ENCODE measurements at places on chromosomes 11 and 22.
A peak's percentile ranks its signal among the peaks of the same experiment; 100 is the strongest.

- no peaks in the 10 kb centered on the region for H3K4me1 ChIP-seq
- H3K27ac ChIP-seq: no peak overlapping the region
- no peak overlapping the region for H3K4me3 ChIP-seq
- no peak for DNase-seq
These were observed 549.3 kb downstream of the METTL15 start for GRCh38 chr11:28657378-28658030.

DNA sequence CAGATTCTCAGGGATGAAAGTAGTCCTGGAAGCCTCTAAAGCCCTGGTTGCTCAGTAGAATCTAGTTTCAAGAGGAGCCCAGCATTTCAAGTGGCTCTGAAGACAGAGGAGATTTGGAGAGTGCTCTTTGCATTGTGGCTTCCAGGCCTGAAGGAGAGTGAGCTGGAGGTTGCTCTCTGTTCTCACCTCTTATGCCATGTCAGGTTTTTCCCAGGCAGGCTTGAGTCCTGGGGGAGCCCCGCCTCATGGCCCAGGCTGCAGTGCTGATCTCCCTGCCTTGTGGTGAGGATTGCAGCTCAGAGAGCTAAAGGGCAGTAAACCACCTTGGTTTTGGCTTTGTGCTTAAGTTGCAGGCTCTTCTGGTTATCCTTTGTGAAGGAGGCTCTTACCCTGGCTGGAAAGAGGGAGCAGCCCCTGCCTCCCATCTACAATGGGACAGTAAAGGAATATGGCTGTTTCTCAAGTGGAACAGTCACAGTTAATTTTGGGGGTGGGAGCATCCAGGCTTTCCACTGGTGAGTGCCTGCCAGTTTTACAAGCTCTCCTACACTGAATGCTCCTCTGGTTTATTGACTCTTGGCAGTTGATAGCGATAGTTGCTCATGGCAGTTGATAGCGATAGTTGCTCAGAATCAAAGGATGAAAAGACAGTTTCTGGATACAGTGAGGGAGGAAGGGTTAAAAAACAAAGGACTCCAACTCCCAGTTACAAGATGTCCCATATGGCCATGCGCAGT, 32.6 kb downstream of the RCOR2 start:
- H3K27ac ChIP-seq: peak overlapping the region; percentile 94
- no peaks in the 10 kb centered on the region for H3K27me3 ChIP-seq
- H3K4me1 ChIP-seq: peaks cover 79% of the 10 kb centered on the region
- no peak overlapping the region for H3K4me3 ChIP-seq
- DNase-seq: no peak
- H3K36me3 ChIP-seq: peaks cover 6% of the 10 kb centered on the region

- no peak overlapping the region for H3K4me3 ChIP-seq
These were observed 582.6 kb downstream of the METTL15 start for GRCh38 chr11:28690746-28691145.

DNA sequence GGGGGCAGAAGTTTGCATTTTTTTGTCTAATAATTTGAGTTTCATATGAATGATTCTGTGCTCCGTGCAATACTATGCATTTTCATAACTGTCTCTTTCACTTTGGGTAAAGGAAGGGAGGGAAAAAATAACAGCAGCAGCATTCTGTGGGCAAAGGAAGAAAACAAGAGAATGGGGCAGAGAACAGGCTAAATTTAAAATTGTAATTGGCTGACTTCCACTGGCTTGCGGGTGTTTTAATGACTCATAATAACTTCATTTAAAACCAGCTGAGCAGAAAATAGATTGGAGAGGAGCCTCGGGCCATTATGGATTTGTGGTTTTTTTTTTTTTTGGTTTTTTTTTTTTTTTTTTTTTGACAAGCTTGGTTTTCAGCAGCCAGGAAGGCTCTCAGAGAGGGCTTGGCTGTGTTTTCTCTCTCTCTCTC, 107.4 kb downstream of the ZBTB16 start:
- H3K4me1 ChIP-seq: peaks cover 99% of the 10 kb centered on the region
- H3K4me3 ChIP-seq: peak overlapping the region; percentile 35
- no peaks in the 10 kb centered on the region for H3K36me3 ChIP-seq
- peaks cover 5% of the 10 kb centered on the region for H3K27me3 ChIP-seq
- no peak for DNase-seq
- H3K27ac ChIP-seq: peak overlapping the region; percentile 47

GRCh38 chr11:72787216-72788104, 6.4 kb downstream of the STARD10 start:
- no peak overlapping the region for H3K4me3 ChIP-seq
- peaks cover 9% of the 10 kb centered on the region for H3K27me3 ChIP-seq
- no peaks in the 10 kb centered on the region for H3K36me3 ChIP-seq
- DNase-seq: no peak

GRCh38 chr22:19133561-19133960, 2.5 kb downstream of the TSSK2 start:
- peaks cover 24% of the 10 kb centered on the region for H3K36me3 ChIP-seq
- H3K4me3 ChIP-seq: no peak overlapping the region
- no peak for DNase-seq

GRCh38 chr11:121596195-121597155, 143.7 kb upstream of the SORL1-AS1 start:
- peaks cover 86% of the 10 kb centered on the region for H3K36me3 ChIP-seq
- H3K27me3 ChIP-seq: no peaks in the 10 kb centered on the region
- peak overlapping the region; percentile 64 for H3K27ac ChIP-seq

DNA sequence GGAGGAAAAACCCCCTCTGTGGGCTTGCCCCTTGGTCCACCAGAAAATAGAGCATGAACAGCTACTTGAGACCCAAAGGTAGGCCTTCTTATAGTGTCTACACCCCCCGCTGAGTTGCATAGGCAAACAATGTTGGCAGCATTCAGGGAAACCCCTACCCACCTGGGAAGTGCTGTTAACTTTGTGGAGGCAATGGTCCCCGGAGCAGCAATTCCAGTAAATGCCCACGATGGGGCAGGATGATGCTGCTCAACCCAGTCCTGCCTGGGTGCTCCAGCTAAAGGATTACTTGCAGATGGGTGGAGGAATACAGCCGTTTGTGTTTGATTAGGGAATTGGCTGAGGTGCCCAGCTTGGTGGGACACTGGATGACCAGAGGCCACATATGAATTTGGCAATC, 381.3 kb upstream of the ANO5 start:
- H3K4me1 ChIP-seq: no peaks in the 10 kb centered on the region
- H3K4me3 ChIP-seq: no peak overlapping the region

DNA sequence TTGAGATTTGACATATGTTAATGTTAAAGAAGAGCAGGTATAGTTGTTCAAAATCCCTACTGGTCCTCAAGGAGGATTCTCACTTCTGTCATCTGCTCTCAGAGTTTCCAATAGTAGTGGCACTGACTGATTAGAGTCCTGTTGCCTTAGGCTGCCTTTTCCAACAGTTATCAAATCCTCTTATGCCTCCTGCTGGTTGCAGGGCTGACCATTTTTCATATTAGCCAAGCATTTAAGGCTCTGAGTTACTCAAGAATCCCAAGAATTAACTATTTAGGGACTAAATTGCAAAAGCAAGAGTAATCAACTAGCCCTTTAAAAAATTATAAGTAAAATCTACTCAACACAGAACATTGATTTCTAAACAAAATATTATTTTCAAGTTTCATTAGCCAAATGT, 212.0 kb upstream of the CHORDC1 start:
- no peaks in the 10 kb centered on the region for H3K4me1 ChIP-seq
- no peak for DNase-seq
- no peaks in the 10 kb centered on the region for H3K27me3 ChIP-seq
- no peak overlapping the region for H3K27ac ChIP-seq
- no peak overlapping the region for H3K4me3 ChIP-seq
- H3K36me3 ChIP-seq: no peaks in the 10 kb centered on the region

DNA sequence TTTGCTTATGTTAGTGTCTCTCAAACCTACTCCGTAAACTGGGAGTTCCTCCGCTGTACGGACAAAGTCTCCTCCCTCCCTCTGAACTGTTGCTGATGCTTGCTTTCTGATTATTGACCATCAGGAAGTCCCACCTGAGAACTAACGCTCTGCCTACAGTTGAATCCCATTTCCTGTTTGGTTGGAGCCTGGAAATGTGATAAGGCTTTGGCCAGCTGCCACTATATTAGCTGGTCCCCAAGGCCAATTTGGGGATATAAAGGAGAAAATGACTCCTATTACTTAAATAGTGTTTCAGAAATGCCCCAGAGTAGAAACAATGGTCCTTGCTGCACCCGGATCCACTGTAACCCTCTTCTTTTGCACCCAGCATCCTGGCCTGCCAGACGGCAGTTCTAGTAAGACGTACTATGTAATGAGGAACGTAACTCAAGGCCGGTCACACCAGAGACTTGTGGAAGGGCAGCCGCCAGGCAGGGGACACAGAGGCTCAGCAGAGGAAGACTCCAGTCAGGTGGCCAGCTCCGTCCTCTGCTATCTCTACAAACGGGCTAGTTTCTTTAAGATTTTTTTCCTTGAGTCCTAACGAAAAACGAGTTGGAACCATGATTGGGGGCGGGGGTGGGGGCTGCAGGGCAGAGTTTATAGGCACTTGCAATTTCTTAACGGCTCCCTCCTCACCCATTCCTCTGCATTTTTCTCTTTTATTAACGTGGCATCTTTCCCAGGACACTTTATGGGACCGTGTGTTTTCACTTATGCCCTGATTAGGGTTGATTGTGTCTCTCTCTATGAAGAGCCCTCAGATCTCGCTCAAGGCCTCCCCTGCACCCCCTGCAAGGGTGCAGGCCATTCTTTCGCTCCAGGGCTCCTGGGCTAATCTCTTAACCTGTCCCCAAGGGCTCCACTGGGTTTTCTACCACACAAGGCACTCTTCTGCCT, 72.8 kb upstream of the CDON start:
- H3K36me3 ChIP-seq: no peaks in the 10 kb centered on the region
- no peak for DNase-seq
- peaks cover 78% of the 10 kb centered on the region for H3K4me1 ChIP-seq
- peaks cover 20% of the 10 kb centered on the region for H3K27me3 ChIP-seq
- no peak overlapping the region for H3K4me3 ChIP-seq

GRCh38 chr22:19535001-19535400, 10.8 kb upstream of the CLDN5 start:
- H3K4me1 ChIP-seq: no peaks in the 10 kb centered on the region
- DNase-seq: no peak
- H3K36me3 ChIP-seq: no peaks in the 10 kb centered on the region
- H3K27me3 ChIP-seq: peaks cover 43% of the 10 kb centered on the region

DNA sequence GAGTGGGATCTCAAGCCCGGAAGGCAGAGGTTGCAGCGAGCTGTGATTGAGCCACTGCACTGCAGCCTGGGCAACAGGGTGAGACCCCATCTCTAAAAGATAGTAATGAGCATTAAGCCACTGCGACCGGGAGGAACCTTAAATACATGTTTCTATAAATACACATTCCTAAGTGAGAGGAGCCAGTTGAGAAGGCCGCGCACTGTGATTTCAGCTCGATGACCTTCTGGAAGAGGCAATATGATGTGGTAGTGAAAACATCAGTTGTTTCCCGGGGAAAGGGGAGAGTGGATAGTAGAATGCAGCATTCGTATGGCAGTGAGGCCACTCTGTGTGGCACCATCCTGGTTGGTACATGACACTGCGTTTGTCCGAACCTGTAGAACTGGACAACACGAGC, 18.0 kb downstream of the PTDSS2 start:
- peaks cover 46% of the 10 kb centered on the region for H3K4me1 ChIP-seq
- peaks cover 29% of the 10 kb centered on the region for H3K36me3 ChIP-seq
- H3K27ac ChIP-seq: peak overlapping the region; percentile 95

GRCh38 chr22:23756891-23757290, 2.7 kb upstream of the VPREB3 start:
- DNase-seq: no peak
- peaks cover 29% of the 10 kb centered on the region for H3K4me1 ChIP-seq
- H3K4me3 ChIP-seq: no peak overlapping the region
- peaks cover 13% of the 10 kb centered on the region for H3K27me3 ChIP-seq
- no peak overlapping the region for H3K27ac ChIP-seq

DNA sequence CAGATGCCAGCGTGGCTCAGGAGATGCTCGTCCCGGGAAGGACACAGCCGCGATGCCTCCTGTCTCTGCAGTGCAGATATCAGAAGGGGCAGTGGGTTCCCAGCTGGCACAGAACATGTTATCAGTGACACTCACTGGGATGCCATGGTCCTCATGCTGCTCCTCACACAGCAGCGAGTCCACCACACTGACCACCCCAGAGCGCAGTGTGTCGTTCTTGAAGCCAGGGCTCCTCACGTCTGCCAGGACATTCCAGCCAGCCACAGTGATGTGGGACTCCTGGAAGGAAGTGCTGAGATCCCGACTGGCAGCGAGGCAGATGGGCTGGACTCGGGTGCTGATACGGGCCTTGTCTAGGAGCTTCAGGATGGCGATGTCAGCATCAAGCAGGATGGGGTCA, 13.1 kb upstream of the SLC1A2 start:
- DNase-seq: no peak
- no peak overlapping the region for H3K27ac ChIP-seq
- peaks cover 13% of the 10 kb centered on the region for H3K4me1 ChIP-seq
- peaks cover 50% of the 10 kb centered on the region for H3K36me3 ChIP-seq

DNA sequence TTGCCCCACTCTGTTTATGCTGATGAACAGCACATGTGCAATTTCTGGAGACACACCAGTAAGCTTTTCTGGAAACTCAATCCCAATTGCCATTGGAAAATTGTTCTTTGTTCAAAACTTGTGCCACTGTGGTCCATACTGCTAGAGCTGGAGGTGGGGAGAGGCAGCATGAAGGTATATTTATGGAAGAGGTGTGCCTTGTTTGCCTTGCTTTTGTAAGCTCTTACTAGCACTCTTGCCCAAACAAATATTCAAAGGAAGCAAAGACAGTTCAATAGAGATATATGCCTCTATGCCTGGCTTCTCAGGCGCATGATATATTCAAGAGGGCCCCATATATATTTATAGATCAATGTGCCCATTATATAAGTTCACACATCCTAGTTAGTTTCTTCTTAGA, 42.7 kb downstream of the TIMP3 start:
- no peak overlapping the region for H3K4me3 ChIP-seq
- H3K27me3 ChIP-seq: peaks cover 4% of the 10 kb centered on the region
- no peak for DNase-seq
- no peaks in the 10 kb centered on the region for H3K36me3 ChIP-seq
- H3K4me1 ChIP-seq: peaks cover 42% of the 10 kb centered on the region

- peaks cover 22% of the 10 kb centered on the region for H3K4me1 ChIP-seq
- no peaks in the 10 kb centered on the region for H3K36me3 ChIP-seq
- DNase-seq: no peak
- H3K4me3 ChIP-seq: no peak overlapping the region
These were observed 30.9 kb downstream of the P4HA3 start for GRCh38 chr11:74280494-74280893.

- DNase-seq: peak; percentile 46
- no peak overlapping the region for H3K27ac ChIP-seq
- peaks cover 5% of the 10 kb centered on the region for H3K4me1 ChIP-seq
- H3K27me3 ChIP-seq: no peaks in the 10 kb centered on the region
These were observed 2.0 kb downstream of the MYOD1 start for GRCh38 chr11:17721242-17721999.

- no peak overlapping the region for H3K27ac ChIP-seq
- H3K36me3 ChIP-seq: no peaks in the 10 kb centered on the region
- peaks cover 12% of the 10 kb centered on the region for H3K4me1 ChIP-seq
- peaks cover 27% of the 10 kb centered on the region for H3K27me3 ChIP-seq
These were observed 3.0 kb downstream of the TRIM29 start for GRCh38 chr11:120134931-120135228.

GRCh38 chr11:102268083-102268984, 49.0 kb upstream of the BIRC3 start:
- peaks cover 53% of the 10 kb centered on the region for H3K4me1 ChIP-seq
- H3K36me3 ChIP-seq: no peaks in the 10 kb centered on the region
- H3K27ac ChIP-seq: no peak overlapping the region
- peaks cover 7% of the 10 kb centered on the region for H3K27me3 ChIP-seq
- DNase-seq: peak; percentile 79
